ENCODE measurements at places on chromosomes 6 and 20.
A peak's percentile ranks its signal among the peaks of the same experiment; 100 is the strongest.

GRCh38 chr6:7110092-7110792 lies 2.5 kb downstream of the RREB1 start:
- DNase-seq, result no peak

GRCh38 chr20:38152175-38152620 lies 12.9 kb downstream of the TGM2 start:
- DNase-seq, result no peak

- no peak for DNase-seq
Observed at GRCh38 chr20:46637427-46638133, 13.7 kb downstream of the SLC13A3 start.

DNA sequence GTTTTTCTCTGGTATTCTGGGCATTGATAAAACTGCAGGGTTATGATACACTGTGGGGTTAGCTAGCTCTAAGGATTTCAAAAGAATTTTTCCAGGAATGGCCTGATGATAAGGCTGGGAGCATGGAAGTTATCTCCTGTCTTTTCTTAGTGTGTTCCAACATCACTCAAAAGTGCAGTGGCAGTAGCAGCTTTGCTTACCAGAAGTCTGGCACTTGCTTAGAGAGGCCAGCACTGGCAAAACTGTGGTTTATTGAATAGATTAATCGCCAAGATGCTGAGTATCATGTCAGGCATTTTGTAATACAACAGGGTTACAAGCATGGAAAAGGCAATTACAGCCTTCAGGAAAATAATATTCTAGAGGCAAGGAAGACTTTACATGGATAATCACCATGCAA lies 719.5 kb upstream of the GJE1 start:
- DNase-seq, result no peak

- no peak for DNase-seq
Observed at GRCh38 chr6:151292974-151293687, 53.4 kb downstream of the AKAP12 start.

GRCh38 chr20:61115364-61116065 lies 136.5 kb upstream of the CDH4 start:
- DNase-seq, result no peak

DNA sequence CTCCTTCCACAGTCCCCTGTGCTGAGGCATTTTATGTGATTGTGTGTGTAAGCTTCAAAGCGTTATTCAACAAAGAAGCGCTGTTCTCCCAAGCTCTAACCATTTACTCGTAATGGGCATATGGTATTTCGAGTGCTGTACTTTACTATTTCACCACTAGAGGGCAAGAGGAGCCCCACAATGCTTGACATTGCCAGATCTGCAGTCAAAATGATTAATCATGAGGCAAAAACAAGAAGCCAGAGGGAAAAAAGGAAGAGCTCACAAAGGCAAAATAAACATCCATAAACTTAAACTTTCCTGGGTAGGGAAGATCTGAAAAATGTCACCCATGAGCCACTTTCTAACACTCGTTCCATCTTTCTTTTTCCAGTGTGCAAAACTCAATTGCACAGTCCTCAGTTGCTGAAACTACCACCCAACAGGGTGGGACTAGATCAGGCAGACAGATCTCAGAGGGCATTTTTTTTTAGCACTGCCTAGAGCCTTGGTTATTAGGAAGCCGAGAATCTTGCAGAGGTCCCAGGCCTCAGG lies 215.0 kb upstream of the PLCB4 start:
- peak; percentile 40 for DNase-seq

DNA sequence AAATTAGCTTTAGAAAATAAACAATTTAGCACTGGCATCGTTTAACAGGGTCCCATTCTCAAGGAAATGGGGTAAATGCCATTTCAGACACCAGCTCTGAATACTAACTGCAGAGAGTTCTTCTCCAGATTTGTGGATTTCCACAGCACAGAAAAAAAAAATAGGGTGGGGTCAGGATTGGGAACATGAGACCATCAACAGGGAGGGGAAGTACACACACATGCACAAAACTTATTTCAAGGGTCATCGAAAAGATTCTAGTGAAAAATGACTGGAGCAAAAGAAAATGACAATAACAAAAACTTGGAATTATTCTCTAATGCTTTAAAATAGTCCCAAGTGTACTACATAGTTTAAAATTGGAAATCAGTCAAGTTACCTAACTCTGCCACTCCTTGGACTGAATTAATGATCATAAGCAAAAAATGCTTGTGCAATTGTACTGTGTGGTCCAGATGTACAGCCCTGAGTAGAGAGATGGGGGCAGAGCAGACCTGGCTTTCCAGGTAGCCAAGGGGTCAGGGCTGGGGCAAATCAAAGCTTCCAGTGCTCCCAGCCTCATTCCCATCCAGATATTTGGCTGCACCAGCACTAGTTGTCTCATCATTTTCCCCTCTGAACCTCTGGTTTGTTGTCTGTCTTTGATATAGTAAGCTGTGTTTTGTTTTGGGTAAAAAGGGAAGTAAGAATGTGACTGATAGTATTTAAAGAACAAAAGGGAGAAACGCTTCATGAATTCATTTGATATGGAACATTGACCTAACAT lies 152.4 kb downstream of the SOBP start:
- no peak for DNase-seq

DNA sequence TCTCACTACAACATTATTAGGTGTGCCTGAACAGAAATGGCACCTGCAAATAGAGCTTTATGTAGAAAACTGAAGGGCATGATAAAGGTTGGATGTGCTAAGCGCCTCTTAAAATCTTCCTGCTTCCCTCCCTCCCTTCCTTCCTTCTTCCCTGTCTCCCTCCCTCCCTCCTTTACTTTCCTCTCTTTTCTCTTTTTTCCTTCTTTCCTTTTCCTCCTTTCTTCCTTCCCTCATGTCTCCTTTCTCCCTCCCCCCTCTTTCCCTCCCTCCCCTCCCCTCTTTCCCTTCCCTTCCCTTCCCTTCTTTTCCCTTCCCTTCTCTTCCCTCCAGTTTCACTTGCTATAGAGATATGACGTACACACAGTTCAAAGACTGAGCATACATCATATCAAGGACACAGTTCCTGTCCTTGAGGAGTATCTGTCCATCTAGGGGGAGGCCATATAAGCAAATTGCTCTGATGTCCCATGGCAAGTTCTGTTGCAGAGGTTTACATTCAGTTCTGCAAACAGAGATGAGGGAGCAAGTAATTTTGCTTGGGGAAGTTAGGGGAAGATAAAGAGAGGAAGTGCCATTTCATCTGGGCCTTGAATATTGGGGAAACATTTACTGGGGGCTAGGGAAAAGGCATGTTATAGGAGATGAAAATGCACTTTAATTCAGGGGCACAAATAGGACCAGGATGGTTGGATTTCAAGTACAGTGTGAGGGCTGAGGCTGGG lies 79.0 kb upstream of the EEF1E1 start:
- DNase-seq, result no peak

GRCh38 chr6:64539917-64540316 lies 904.3 kb downstream of the PHF3 start:
- DNase-seq, result no peak

DNA sequence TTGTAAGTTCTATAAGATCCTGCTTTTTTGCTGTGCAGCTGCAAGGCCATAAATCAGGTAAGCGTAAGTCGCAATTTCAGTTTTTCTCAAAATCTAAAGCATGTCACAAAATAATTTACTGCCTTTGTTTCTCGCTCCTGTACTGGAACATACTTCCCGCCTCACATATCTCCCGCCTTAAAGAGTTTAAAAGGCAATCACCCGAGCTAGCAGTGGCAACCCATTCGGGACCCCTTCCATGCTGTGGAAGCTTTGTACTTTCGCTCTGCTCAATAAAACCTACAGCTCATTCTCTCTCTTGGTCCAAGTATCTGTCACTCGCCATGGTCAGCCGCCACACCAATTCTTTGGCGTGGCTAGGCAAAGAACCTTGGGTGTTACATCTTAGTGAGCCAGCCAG lies 34.0 kb downstream of the CEP85L start:
- DNase-seq, result no peak

DNA sequence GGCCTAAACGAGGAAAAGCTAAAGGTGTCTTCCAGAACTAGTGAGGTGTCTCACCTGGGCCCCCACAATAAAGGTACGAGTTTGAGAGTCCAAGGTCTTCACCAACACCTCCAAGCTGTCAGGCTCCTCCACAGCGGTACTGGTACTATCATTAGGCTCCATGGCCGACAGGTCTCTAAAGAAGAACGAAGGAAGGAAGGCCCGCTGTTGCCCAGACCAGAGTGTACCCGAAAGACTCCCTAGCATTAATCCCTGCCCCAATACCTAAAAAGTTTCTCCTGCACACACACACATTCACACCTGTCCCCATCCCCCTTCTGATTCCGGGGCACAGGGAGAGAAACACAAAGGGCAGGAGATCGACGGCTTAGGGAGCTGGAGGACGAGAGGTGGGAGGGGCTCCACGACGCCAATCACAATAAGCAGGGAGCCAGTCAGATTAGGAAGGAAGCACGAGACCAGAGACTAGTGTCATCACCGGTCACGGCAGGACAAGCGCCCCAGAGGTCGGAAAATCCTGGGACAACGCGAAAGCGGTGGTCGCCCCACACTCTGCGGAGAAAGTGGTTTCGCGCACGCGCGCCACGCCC lies 764 bp downstream of the BAG6 start:
- DNase-seq, result no peak

DNA sequence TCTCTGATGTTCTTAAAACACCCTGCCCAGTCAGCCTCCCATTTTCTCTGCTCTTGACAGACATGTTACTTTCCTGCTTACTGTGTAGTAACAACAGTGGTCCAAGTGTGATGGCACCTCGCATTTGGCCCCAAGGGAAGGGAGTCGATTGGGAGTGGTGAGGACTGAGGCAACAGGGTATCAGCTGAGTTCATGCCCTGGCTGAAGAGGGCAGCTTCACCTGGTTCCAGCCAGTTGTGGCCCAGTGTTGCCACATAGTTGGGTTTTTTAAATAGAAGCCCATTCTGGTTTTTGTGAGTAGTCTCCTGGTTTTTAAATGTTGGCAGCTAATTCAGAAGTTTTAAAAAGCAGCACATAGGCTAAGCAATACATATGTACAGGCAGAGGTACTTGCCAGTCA lies 37.2 kb downstream of the ARFGEF2 start:
- DNase-seq, result no peak

GRCh38 chr20:48294196-48294595 lies 508.9 kb upstream of the SULF2 start:
- no peak for DNase-seq

DNA sequence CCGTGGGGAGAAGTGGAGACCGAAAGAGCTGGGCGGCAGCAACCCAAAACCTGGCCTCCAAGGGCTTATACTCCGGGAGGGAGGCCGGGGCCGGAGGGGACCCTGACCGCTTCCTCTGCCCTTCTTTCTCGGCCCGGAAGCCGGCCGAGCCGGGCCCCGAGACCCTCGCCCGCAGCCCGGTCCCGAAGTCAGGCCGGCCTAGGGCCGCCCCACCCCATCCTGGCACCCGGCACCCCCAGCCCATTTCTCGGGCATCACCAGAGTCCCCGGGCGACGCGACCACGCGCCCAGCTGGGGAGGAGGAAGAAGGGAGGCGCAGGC lies 572 bp upstream of the ZDHHC14 start:
- DNase-seq, result no peak

DNA sequence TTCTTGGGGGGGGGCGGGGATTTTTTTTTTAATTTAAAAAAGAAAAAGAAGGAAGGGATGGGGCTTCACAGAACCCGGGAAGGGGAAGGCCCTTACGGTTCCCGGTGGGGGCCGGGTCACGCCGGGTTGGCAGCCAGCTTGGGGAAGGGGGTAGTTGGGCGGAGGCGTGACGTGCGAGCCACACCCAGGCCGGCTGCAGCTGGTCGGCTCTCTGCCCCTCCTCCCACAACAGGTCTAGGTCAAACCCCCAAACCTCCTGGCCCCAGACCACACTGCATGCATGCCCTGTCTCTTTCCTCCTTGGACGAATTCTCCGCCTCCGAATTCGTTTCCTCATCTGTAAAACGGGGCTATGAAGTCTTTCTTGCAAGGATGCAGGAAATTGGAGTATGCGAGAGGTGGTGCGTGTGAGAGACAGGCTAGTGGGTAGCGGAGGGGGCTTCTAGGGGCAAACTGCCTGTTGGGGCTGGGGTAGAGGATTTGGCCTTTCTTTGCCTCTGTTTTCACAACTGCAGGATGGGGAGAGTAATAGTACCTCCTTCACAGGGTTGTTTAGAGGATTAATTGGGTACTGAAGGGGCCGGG lies 828 bp downstream of the HCK start:
- no peak for DNase-seq

- DNase-seq, result no peak
Observed at GRCh38 chr6:16836144-16836981, 75.1 kb upstream of the ATXN1 start.

- no peak for DNase-seq
Observed at GRCh38 chr6:137731600-137731959, 135.5 kb upstream of the TNFAIP3 start.

- DNase-seq, result no peak
Observed at GRCh38 chr6:19312241-19312978, 524.8 kb upstream of the ID4 start.

GRCh38 chr20:40986774-40987173 lies 41.8 kb upstream of the TOP1 start:
- no peak for DNase-seq

DNA sequence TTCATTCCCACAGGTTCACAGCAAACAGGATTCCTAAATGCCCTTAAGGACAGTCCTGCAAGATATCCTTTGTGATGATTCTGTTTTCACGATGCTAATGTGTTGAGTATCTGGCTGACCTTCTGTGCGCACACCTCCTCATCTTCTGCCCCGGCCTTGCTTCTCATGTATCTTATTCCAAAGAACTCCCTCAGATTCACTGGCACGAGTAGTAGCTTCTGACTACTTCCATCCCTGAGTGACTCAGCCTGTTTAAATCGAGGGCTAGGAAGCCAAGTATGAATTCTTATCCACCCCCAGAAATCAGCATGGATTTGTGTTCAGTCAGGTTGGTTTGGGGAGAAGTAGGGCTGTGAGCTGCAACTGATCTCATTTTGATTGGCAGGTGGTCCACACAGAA lies 190.2 kb upstream of the SNX9 start:
- DNase-seq, result no peak

- DNase-seq, result no peak
Observed at GRCh38 chr6:44122801-44123200, 4.5 kb downstream of the MRPL14 start.

- DNase-seq, result no peak
Observed at GRCh38 chr6:148999929-149000468, 253.2 kb downstream of the UST start.

GRCh38 chr20:63405102-63405730 lies 44.1 kb upstream of the CHRNA4 start:
- DNase-seq, result no peak

All from endothelial cell (in vitro differentiated cells).